Panc1 (cell line): ENCODE measurements at places on chromosomes 4 and X. TPM values are rescaled to one million over a fixed set of nuclear protein-coding genes. Genes with fewer than 3 reads are reported as not detected.

DNA sequence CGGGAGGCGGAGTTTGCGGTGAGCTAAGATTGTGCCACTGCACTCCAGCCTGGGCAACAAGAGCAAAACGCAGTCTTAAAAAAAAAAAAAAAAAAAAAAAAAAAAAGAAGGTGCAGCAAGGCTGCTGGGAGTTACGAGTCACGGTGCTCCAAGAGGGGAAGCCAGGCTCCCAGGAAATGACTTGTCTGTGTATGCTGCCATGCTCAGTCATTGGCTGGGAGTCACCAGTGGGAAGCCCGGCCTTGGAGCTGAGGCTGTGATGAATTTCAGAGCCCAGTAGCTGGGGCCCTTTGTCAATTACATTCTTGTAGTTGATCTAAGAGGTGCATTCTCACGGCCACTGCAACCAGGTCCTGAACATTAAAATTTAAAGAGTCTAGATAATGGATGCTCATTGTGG lies 1105.1 kb upstream of the TENM3 start:
- DNase-seq: no peak

DNA sequence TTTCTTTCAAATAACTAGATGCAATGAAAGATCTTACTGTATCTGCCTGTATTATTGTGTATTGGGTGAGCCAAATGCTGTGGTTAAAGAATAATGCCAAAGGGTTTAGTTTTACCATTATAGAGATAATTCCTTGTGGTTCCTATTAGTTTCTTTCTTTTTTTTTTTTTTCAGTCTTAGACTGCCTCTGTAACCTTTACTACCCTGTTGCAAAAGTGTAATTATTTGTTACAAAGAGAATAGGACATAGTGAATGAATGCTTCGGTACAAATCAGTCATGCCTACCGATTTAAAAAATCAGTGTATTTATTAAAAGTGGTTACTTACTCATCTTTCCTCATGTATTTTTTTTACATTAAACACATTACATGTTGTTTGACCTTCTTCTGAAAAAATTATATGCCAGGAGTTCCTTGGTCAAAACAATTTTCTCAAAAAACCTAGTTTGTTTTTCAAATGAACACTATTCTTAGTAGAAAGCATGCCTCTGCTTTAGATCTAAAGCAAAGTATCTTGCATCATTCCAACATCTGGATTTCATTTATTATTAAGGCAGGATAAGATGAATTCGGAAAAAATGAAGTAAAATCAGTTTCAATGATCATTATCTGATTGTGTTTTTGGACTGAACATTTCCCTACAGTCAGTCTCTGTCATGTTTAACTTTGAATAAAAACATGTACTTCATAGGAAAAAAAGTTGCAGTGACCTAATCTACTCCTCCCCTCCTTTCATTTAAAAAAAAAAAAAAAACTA lies 21.2 kb upstream of the SYNPO2 start:
- DNase-seq: no peak

GRCh38 chr4:78291277-78291676 lies 234.2 kb downstream of the FRAS1 start:
- no peak for DNase-seq

DNA sequence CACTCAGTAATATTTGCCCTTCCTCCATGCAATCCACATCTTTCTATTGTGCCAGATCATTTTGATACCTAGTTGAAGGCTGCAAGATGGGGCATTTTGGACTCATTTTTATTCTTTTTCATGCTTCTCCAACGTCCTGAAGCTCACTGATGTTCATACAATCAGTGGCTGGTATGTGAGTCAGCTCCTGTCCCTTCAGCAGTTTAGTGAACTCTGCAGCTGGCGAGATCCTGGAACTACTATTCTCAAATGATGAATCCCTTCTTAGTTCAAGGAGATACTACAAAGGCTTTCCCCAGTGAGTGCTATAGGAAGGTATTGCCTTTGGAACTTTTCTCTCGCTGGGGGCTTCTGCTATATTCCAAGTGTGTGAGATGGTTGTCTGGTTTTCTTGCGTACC lies 9.6 kb upstream of the CCDC149 start:
- no peak for DNase-seq

DNA sequence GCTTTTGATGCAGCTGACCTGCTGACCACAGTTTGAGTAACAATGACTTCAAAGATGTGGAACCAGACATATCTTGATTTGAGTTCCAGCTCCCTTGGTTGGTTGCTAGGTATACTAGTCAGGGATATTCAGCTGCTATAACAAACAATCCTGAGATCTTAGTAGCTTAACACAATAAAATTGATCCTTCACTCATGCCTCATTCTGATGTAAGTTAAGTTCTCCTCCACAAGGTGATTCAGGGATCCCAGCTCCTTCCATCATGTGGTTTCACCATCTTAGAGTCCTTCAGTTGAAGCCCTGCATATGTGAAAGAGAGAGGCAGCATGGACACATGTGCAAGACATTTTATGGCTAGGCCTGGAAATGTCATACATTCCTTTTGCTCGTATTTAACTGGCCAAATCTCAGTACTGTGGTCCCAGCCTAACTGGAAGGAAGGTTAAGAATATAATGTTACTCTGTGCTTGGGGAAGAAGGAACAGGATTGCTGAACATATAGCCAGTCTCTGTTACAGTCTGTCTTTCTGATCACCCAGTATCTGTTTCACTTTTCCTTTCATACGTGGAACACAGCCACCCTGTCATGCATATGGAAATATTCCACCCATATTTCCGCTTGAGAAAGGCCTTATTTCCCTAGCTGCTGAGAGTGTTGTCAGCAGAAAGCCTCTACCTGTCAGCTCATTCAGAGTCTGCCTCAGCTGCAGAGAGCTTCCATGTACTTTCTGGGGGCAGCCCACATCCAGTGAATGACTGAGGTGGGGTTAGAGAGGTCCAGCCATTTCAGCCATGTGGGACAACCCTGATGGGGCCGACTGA lies 7.1 kb downstream of the SMIM9 start:
- DNase-seq: no peak

C4orf36 gene
- total RNA-seq: 0.26 TPM

- no peak for DNase-seq
Measured at GRCh38 chrX:110852180-110852579, 56.6 kb upstream of the CHRDL1 start.

GRCh38 chr4:183912585-183912984 lies 7.5 kb downstream of the STOX2 start:
- no peak for DNase-seq

GRCh38 chrX:41589634-41590270 lies 99.0 kb upstream of the GPR34 start:
- DNase-seq: no peak

- DNase-seq: no peak
Measured at GRCh38 chrX:51759055-51759839, 16.0 kb downstream of the GSPT2 start.

- DNase-seq: no peak
Measured at GRCh38 chr4:110003401-110004187, 90.9 kb downstream of the EGF start.

GRCh38 chrX:68710870-68711576 lies 63.6 kb downstream of the STARD8 start:
- no peak for DNase-seq

DNA sequence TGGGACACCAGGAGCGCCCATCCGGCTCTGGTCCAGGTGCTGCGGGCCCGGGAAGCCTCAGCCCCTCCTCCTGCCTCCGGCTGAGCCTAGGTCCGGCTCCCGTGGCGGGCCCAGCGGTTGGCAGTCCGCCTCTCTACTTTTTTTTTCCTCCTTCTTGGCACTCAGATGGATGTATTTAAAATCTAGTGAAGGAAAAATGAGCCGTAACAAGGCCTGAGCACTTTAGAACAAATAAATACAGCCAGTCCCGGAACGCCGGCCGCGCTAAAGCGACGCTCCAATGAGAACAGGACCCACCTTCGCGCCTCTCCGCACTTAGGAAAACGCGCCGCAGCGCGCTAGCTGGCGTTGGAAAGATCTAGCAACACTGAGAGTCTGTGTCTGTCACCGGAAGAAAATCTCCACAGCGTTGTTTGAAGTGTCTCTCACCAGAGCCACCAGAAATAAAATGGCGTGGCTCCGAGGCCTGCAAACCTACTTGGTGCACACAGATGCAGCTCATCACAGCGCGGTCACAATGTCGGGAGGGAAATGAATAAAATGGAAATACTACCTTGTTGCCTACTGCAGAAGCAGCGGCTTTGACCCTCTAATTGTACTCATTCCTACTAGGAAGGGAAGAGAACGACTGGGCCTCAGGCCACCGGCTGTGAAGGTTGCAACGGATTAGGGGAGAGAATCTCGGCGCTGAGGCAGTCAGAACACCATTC lies 4.7 kb downstream of the NEUROG2 start:
- no peak for DNase-seq

- no peak for DNase-seq
Measured at GRCh38 chr4:15035159-15035558, 32.9 kb downstream of the CPEB2 start.

TRIM75 gene
- total RNA-seq: not detected

DNA sequence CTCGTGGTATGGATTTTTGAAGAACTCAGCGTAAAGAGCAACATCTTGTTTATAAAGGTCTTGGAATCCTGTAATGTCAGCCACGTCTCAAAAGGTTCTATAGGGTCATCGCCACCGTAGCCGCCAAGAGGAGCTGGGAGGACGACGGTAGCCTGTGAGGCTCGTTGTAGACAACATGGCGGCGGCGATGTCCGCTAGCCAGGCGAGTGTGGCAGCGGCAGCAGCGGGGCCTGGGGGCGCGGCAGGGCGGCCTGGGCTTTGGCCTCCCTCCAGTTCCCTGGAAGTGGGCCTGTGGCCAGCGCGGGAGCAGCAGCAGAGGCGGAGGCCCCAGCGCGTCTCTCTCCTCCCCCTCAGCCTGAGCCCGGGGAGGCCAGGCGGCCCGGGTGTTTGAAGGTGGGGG lies 143.5 kb upstream of the PBDC1 start:
- no peak for DNase-seq
